ENCODE measurements at places on chromosomes 5 and 9.

DNA sequence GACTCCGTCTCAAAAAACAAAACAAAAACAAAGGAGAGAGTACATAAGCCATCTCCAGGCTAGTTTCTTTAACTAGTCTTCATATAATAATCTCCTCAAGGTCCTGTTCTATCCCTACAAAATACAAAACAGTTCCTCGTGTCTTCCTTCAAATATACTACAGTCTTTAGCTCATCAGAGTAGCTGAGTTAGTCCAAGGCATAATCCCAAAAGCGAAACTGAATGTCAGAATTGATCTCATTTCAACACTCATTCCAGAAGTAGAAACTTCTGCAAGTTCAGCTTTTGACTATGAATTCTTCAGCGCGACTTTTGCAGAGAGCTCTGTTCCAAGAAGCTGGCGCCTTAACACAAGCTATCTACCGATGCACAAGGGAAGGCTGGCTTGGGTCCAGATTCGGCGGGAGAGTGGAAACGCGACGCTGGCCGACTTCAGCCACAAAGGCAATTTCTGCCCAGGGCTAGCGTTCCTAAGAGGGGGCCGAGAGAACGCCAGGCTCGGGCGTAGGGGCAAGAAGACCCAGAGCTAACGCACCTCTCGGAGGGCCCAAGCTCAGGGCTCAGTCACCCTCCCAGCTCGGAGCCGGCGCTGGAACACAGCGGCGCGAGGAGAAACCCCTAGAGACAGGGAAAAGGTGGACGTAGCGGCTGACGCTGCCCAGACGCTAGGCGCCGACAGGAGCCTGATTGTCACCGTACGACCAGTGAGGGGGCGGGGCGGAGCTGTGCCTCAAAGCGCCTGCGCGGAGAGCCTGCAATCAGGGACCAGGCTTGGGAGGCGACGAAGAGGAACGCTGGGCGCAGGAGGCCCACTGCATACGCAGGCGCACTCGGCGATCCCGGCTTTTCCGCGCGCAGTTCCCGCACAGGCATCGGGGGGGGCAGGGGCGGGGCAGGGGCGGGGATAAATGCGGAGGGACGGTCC lies 469 bp upstream of the HSDL2 start:
- DNase-seq, result peak; percentile 99

DNA sequence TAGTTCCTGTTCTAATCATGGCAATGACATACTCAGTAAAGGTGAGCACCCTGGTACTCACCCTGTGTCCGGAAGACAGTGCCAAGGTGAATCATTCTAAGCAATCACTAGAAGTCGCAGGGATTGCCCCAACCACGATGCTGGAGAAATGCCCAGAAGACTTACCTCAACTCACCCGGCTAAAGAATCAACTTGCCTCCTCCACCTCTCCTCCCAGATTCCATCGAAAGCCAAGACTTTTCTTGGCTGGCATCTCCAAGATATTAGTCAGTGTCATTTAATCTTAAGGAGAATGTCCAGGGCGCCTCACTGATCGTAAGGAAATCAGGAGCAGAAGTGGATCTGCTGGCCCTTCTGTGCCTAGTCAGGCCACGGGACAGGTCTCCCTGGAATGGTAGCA lies 204.9 kb downstream of the ERCC6L2 start:
- DNase-seq, result no peak

DNA sequence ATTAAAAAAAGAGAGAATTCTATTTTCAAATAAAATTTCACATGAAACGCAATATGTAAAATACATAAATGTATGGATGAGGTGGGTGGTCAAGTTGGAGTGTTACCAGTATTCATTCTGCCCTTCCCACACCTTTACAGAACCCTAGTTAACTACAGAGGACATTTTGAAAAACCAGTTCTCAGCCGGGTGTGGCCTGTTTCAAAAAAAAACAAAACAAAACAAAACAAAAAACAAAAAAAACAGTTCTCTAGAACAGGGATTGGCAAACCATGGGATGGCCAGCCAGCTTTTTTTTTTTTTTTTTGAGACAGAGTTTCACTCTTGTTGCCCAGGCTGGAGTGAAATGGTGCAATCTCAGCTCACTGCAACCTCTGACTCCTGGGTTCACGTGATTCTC lies 28.4 kb upstream of the HK3 start:
- DNase-seq, result no peak

GRCh38 chr5:123696921-123697341 lies 185.0 kb downstream of the CSNK1G3 start:
- no peak for DNase-seq

DNA sequence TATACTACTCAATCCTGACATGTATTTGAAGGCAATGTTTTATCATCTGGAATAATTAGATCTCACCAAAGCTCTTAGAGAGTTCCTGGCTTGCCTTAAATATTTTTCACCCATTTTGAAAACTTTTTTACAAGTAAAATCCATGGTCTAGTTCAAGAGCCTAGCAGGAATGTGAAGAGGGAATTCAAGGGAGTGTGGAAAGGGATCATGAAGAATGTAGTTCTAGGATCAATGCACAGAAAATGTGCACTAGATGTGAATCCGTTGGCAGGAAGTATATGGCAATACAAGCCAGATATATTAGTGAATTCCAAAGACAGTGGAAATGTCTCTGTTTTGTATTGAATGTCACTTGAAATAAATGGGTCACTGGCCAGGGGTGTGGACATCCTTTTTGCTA lies 167.9 kb upstream of the MOCS2 start:
- DNase-seq, result no peak

GRCh38 chr5:22947921-22948320 lies 94.8 kb upstream of the CDH12 start:
- no peak for DNase-seq
